Esophagus muscularis mucosa (tissue), 4 donors: ENCODE measurements at places on chromosomes 3 and 15.

DNA sequence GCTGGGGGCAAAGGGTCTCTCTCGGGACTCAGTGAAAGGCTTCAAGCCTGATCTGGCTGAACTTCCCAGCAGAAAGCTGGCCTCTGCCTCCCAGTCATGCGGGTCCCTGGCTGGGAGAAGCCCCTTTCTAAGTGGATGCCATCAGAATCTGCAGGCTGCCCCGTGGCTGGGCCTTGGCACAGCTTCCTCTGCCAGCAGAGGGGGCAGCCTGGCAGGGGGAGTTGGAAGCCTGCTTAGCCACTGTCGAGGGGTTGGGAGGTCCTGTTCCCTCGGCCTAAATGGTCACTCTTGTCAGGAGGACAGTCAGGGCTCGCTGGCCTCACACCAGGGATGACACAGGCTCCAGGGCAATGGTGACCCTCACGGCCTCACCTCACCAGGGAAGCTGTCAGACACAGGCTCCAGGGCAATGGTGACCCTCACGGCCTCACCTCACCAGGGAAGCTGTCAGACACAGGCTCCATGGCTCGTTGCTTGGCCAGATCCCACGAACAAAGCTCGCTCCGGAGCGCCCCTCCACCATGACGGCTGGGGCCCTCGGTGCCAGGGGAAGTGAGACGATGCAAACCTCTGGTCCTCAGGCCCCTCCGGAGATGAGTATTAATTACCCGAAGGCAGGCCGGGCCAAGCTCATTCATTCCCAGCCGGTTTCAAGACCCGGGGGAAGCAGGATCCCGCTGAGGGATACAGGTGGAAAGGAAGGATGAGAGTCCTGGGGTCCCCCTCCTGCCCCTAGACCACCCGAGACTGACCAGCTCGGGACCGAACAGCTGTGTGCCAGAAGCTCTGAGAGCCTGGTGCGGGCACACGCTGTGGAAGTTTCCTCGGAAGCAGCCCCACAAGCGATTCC is 151.0 kb downstream of the CHSY1 start:
- no peak for DNase-seq

DNA sequence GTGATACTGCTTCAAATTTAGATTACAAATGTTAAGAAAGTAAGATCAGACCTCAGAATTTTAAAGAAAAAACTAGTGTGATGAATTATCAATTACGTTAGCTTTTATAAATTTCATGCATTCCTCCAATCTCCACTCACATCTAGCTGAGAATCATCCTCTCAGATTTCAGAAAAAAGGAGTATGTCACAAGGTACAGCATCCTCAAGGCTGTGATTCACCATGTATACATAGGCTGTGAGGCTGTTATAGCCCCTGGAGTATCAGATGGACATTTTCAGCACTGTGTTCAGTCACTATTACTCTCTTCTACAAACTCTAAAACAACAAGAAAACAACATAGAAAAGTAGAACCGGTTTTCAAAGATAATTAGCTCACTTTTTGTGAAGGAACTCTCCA is 214.4 kb downstream of the PCCB start:
- no peak for DNase-seq

DNA sequence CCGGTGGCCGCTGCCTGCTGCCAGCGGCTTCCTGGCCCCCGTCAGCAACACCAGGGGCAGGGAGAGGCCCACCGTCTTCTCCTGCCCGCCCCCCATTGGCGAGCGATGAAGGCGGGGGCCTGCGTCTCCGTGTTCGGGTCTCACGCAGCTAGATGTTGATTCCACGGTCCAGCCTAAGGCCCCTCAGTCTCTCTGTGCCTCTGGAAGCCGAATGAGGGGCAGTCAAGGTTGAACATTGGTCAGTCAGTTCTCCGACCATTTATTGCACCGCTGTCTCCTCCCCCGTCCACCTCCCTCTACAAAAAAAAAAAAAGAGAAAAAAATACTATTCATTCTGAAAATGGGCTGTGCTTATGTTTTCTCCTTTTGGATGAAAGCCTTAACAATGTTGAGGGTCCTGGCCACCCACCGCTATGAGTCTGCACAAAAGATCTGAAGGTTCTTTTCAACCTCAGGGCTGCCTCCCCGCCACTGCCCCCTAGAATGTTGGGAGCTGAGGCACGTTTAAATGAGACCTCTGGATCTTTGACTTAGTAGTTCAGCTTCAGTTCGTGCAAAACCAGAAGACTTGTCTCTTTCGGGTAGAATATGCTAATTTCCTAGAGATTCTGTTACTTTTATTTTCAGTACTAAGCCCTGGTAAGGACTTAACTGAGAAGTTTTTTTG is 736 bp downstream of the IREB2 start:
- DNase-seq, result no peak

GRCh38 chr3:99833617-99834205 is 16.0 kb downstream of the CMSS1 start:
- no peak for DNase-seq

DNA sequence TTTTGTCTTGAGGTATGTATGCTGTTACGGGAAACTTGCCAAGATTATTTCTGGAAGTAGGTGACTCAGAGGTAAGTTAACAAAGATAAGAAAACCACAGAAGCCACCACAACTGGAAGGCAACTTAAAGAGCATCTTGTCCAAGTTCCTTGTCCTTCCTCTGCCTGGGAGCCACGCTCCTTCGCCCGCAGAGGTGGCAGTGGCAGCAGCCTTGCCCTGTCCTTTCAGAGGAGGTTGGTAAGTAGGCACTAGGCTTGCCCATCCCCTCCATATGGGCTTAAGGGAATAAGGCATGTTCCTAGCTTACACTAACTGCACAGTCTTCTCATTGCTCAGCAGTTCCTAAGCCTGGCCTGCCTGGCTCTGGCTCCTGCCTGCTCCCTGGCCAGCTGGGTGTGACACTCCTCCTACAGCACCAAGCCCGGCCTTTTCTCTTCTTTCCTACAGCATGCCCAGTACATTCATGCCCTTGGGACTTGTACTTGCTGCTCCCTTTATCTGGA is 48.0 kb upstream of the RAB6B start:
- DNase-seq, result no peak

DNA sequence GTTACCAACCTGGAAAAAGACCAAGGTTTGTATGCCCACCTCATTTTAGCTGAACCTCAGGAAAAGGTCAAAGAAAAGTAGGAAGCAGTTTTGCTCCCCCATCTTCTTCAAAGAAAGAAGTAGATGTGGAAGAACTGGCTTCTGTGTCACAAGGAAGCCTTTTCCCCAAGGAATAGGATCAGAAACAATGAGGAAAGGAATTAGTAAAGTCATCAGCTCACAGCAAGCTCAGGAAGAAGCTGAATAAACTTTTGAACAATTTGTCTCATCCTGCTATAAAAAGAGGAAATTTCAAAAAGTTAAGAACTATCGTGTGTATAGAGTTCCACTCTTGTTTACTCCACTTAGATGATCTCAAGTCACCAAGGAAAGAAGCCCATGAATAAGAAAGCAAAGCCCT is 174.2 kb downstream of the PDE8A start:
- DNase-seq, result no peak

DNA sequence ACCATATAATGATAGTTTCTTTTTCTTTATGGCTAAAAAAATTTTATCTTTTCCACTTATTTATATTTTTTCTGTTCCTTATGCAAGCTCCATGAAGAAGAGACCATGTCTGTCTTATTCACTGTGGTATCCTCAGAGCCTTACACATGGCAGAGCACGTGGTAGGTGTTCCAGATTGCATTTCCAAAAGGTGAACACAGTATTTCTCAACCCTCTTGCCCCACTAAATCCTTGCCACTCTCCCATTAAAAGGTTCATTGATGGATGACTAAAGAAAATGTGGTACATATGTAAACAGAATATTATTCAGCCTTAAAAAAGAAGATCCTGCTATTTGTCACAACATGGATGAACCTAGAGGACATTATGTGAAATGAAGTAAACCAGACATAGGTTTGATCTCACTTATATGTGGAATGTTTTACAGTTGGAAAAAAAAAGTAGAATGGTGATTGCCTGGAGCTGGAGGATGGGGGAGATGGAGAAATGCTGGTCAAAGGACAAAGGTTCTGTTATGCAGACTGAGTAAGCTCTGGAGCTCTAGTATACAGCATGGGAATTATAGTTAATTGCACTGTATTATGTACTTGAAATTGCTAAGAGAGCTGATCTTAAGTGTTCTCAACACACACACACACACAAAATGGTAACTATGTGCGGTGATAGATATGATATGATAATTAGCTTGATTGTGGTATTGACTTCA is 266.7 kb downstream of the CNTN3 start:
- no peak for DNase-seq

DNA sequence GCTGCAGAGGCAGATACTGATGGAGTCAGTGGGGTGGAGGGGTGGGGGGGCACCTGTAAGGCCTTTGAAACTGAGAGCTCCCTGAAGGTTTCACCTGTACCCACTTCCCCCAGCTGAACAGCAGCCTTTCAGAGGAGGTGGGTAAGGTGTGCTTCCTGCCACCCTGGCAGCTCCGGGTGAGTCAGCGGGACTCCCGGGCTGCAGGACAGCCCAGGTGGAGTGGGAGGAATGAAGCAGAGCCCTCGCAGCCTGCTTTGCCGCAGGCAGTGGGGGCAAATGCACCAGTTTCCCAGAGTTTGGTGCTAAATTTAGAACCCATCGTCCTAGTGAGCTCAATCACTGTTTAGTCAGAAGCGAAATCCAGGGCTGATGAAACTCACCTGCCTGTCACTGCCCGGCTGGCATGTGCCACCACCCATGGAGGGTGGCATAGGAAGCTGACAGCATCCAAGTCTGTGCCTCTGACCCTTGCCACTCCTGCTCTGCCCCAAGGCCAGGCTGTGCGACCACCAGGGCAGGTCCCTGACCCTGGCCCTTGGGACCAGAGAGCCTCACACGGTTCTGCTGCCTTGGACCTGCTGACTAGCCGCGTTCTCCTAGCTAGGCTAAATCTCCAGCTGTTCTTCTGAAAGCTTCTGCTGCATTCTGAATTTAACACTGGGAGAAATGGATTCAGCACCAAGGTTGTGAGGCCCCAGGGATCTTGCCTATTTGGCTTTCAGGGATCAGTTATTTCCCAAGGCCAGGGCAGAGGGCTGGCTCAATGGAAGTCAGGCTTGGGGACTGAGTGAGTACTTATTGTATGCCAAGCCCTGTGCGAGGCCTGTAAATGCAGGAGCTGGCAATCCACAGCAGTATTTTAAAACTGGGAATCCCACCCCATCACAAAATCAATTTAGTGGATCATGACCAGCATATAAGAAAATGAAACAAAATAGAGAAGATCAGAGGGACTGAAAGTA is 67.3 kb upstream of the RASGRF1 start:
- DNase-seq, result peak; percentile 68

DNA sequence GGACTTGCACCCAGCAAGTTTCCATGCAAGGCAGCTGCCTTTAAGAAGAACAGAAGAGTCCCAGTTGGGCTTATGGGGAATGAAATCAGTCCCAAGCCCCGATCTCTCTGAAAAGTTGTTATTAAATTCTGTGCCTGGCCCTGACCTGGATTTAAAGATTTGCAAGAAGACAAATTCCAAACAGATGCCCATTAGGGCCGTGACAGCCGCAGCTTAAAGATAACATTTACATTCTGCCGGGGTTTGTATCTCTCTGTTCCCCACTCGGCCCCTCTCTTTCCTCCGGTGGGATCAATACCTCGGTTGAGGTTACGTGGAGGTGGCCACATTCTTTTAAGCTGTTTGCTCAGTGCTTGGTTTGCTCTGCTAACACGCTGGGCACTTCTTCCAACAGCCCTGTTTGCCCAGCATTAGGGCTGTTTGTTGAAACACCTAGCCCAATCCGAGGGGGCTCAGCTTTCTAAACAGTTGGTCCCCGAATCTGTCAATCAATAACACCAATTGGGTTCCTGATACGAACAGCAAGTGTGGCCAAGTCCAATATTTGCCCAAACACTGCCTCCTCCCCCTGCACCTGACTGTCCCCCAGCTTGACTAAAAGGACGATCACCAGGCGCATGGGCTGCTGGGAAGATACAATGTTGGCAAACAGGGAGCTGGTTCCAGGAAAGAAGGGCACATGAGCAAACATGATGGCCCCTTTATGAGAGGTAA is 108.6 kb downstream of the RPLP1 start:
- no peak for DNase-seq

- no peak for DNase-seq
Measured at GRCh38 chr15:65938604-65939003, 69.3 kb downstream of the RAB11A start.

DNA sequence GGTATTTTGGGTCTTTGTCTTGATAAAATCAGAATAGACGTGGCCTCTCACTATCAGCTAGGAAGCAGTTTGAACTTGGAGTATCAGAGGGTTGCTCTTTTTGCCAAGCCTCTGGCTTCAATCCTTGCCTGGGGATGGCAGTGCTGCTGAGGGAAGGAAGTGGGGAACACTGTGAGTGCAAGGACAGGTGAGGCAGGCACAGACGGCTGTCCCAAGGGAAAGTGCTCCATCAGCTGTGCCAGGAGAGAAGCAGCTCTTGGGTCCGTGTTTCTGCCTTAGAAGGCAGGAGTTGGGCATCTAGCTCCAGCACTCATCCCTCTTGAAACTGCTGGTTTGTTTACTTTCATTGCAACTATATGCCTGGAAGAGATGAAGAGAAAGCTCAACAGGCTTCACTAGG is 33.2 kb downstream of the PML start:
- no peak for DNase-seq

GRCh38 chr3:194575484-194576210 is 57.6 kb downstream of the TMEM44 start:
- no peak for DNase-seq

- no peak for DNase-seq
Measured at GRCh38 chr3:153404157-153404556, 242.1 kb downstream of the RAP2B start.

GRCh38 chr3:178850450-178851190 is 221.0 kb downstream of the ZMAT3 start:
- no peak for DNase-seq

DNA sequence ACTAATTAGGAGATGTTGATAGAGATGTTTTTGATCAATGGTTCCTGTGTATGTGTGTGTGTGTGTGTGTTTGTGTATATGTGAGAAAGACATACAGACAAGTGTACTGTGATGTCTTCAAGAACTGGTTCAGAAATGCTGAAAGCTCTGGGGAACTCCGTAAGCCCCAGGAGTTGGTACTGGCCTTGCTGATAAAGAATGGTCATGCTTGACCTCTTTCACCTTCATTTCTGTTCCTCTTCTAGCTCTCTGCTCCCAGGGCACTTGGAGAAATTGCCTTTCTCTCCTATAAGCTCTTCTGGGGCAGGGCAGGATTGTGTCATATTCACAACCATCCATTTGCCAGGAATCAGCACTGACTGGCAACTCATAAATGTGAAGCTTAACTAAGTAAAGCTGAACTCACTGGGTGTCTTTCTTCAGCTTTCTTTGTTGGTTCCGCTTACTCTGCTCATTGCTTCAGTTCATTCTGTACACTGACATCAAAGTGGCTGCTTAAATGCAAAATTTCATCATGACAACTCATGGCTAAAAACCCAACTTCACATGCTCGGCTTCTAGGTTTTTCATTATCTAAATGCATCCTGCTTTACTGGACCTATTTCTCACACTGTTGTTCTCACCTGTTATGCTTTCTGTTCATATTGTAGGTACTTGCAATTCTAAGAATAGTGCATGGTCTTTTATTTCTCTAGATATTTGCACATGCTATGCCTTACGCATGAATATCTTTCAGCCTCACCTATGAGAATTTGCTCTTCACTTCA is 162.1 kb upstream of the LYSMD4 start:
- no peak for DNase-seq
